ENCODE measurements at places on chromosomes 2 and 18.

GRCh38 chr2:217975626-217976025, 27.2 kb downstream of the TNS1 start:
- no peak for DNase-seq

- no peak for DNase-seq
These were observed 12.3 kb downstream of the KCTD1 start for GRCh38 chr18:26536032-26536431.

DNA sequence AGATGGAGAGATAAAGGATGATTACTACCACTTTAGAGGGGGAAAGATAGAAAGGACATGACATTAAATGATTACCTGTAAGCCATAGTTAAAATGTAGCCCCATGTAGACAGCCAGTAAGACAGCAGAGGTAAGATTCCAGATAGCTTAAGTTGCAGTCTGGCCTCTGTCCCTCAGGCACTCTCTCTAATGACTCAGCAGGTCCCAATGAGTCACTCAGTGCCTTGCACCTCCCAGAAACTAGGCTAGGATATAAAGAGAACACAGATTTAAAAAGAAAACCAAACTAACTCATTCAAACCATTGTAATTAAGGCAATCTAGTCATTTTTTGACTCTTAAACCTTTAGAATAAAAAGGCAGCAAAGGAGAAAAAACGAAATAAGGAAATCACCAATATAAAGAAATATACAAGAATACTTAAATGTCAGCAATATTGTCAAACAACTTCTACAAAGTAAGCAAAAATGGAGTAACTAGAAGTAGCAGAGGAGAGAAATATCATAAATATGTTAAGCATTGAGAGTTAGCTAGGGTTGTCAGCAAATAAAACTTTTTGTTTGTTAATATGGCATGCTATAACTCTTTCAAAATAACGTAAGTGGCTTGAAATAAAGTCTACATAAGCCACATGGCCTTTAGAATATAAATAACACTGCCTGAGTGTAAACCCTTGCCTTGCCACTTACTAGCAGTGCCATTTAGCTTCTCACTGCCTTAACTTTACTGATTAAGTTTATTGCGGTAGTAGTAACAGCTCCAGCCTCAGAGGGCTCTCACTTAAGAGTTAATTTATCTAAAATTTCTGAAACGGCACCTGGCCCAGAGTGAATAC, 48.5 kb downstream of the SOCS6 start:
- no peak for DNase-seq

GRCh38 chr2:179768765-179769164, 92.6 kb downstream of the ZNF385B start:
- no peak for DNase-seq

DNA sequence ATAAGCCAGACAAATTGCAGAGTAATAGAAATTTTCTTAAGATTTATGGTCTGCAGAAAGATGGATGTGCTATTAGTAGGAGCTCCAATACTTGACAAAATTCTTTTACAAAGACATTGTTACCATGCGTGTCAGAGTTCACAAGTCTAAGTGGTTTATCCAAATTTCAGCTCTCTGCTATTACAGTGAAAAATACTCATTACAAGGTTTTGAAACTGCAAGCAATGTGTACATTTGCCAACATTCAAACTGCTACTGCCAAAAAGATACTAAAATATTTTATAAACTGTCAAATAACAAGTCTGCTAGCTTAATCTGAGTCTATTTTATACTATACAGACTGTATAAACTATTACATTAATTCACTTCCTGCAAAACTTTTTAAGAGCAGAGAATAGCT, 1341.5 kb upstream of the ACVR2A start:
- no peak for DNase-seq

GRCh38 chr2:208319391-208319790, 53.3 kb downstream of the PIKFYVE start:
- no peak for DNase-seq

DNA sequence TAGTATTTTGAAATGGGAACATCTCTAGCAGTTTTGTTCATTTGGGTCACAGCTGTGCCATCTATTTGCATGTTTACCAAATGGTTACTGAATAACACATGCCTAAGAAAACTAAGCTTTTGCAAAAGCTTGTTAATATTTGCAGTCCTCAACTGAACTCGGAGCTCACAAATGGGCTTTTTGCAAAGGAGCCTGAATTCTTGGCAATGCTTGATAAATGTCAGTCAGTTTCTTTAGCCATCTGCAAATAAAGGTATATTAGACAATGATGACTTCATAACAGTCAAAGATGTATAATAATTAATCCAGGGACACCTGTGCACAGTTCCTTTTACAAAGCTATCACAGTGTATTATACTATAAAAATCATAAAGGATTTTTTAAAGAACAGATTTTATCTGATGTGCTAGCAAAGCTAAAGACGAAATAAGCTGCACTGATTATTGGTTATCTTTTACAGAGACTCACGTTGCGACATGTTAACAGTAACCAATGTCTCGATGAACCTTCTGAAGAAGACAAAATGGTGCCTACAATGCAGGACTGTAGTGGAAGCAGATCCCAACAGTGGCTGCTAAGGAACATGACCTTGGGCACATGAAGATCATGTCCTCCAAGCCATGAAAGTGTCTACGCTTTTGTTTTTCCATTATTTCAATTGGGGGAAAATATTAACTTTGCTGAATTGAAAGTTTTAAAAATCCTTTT, 248.4 kb upstream of the KCNJ3 start:
- DNase-seq = no peak

- no peak for DNase-seq
These were observed 44.9 kb upstream of the ORC2 start for GRCh38 chr2:201008296-201008829.

- DNase-seq = no peak
These were observed 113.3 kb downstream of the KIAA1328 start for GRCh38 chr18:36942264-36942663.

- DNase-seq = no peak
These were observed 320.4 kb upstream of the HS6ST1 start for GRCh38 chr2:128639120-128639477.

GRCh38 chr18:9743200-9744016, 35.3 kb downstream of the RAB31 start:
- no peak for DNase-seq

DNA sequence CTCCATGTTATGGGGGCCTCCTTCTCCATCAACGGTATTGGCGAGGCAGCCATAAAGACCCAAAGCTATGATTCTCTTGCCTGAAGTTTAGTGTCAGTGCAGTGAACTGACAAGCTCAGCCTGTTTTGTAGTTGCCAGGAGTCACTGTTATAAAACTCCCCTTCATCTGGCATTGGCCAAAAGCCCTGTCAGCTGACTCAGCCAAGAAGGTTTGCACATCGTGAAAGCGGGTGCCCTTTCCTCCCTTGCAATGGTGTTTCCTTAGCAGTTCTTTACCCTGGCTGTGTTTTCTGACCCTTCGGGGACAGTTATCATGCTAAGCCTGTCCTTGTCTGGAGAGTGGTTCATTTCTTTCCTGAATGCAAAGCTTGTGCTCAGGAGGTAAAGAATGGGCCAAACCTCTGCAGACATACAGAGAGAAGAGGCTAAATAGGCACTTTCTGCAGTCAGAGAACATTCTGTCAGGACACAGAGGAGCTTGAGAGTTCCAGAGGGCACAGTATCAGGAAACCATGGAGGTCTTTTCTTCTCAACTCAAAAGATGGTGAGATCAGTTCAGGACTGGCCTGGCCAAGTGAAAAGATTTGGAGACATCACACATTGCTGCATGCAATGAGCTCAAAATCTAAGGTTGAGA, 414.2 kb downstream of the ZNF521 start:
- DNase-seq = no peak

DNA sequence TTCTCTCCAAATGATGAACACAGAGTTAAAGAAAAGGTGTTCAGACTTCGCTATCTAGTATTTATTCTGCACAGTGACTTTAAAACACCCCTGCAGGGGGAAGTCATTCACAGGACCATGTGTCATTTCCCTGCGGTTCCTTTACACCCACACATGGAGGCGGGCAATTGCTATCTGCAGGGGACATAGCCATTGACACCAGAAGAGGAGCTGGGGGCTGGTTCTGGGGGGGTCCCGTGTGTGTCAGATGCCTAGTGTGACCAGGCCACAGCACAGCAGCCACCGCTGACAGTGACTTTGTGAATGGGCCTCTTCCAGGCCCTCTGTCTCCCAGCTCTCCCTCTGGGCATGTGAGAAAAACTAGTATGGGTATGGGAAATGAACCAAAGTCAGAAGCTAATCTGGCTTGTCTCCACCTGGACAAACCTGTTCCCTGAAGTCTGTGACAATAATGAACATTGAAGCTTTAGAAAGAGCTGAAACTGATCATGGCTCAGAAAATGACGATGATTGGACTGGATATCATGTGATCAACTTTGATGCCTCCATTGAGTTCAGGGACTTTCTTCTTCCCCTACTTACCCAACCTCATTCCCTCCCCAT, 7.5 kb upstream of the GBX2 start:
- no peak for DNase-seq

GRCh38 chr2:20673686-20674308, 6.9 kb downstream of the GDF7 start:
- DNase-seq = no peak

GRCh38 chr2:6808426-6808825, 57.3 kb downstream of the CMPK2 start:
- DNase-seq = no peak

- no peak for DNase-seq
These were observed 82.6 kb downstream of the HDAC4 start for GRCh38 chr2:239318151-239318611.

GRCh38 chr2:74481431-74481830, 1.4 kb downstream of the CCDC142 start:
- DNase-seq = no peak

GRCh38 chr18:34031810-34032209, 192.9 kb downstream of the NOL4 start:
- no peak for DNase-seq

GRCh38 chr18:48673456-48673852, 134.6 kb downstream of the CTIF start:
- no peak for DNase-seq

- no peak for DNase-seq
These were observed 171.5 kb downstream of the KCNS3 start for GRCh38 chr2:18050001-18050400.

DNA sequence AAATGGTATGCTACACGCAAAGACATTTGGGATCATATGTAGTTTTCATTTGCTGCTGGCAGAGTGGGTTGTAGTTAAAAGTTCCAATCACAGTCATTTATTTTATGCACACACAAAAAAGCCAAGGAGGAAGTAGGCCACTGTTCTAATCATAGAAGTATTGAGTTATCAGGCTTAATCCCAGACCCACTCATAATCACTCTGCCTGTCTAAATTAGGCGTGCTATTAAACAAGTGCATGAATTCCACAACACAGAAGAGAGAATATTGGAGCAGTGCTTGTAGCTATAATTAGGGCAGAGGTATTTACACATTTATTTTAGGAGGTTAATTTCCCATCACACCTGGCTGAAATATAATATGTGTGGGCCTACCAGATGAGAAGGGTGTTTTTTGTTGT, 65.7 kb upstream of the FIGN start:
- no peak for DNase-seq

DNA sequence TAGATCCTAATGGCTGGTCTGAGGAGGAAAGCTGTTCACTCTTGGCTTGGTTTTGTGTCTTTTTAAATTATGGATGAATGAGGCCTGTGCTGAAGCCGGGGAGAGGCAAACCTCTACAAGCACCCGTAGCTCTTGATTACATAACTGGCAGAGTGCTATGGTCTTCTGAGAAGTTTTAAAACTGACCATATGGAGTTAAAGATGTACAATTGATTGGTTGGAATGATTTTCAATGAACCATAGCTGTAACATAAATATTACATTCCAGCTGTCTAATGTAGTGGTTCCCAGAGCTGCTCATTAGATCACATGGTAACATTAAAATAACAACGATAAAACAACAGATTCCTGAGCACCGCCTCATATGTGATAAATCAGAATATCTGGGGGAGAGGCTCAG, 71.1 kb upstream of the MAP4K3 start:
- DNase-seq = no peak

GRCh38 chr2:60465736-60466135, 87.7 kb downstream of the BCL11A start:
- DNase-seq = no peak

- no peak for DNase-seq
These were observed 137.6 kb upstream of the SPATS2L start for GRCh38 chr2:200168641-200169555.

- DNase-seq = no peak
These were observed 1239.1 kb downstream of the LRP1B start for GRCh38 chr2:140891614-140892212.

- DNase-seq = no peak
These were observed 298.3 kb downstream of the TDRD15 start for GRCh38 chr2:21422050-21422449.

DNA sequence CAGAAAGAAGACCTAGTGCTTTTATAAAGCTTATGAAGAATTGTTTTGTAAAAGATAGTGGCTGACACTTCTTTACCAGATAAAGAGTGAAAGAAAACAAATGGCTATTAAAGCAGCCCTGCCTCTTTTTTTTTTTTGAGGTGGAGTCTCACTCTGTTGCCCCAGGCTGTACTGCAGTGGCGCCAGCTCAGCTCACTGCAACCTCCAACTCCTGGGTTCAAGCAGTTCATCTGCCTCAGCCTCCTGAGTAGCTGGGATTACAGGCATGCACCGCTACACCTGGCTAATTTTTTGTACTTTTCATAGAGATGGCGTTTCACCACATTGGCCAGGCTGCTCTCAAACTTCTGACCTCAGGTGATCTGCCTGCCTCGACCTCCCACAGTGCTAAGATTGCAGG, 12.9 kb downstream of the ARPC2 start:
- DNase-seq = no peak

GRCh38 chr2:234292962-234293243, 204.0 kb downstream of the ARL4C start:
- no peak for DNase-seq

DNA sequence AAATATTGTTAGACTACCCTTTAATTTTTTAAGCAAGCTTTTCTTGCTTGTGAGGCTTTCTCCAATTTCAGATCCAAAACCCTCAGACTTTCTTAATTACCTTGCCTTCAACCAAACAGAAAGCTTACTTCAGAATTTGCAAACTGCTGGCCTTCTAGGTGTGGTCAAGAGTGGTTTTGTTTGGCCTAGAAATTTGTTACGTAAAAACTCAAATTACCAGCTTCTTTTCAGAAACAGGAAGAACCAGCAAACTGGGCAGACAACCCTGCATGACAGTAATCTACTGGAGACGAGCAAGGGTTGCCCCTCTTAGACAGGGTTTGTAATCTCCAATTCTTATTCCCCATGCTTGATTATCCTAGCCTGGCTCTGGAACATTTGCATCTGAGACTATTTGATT, 27.1 kb downstream of the SRBD1 start:
- no peak for DNase-seq

DNA sequence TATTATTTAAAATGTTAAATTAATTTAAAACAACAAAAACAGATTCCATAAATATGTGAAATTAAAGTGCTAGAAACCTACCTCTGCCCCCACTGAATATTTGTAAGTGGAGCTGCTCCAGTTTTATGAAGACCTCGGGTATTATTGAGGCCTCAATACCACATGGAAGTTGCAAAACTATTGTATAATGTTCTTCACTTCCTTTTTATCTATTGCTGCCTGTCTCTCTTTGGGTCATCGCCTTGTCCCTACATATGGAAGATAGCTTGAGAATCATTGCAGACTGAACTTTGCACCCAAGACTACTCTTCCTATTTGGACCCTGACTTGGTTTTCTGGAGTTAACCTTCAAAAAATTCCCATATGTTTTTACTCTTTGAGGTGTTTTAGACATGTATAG, 212.1 kb upstream of the NETO1 start:
- DNase-seq = no peak
